CD8-positive, alpha-beta T cell (primary cell): ENCODE measurements at places on chromosomes 7 and 10.

DNA sequence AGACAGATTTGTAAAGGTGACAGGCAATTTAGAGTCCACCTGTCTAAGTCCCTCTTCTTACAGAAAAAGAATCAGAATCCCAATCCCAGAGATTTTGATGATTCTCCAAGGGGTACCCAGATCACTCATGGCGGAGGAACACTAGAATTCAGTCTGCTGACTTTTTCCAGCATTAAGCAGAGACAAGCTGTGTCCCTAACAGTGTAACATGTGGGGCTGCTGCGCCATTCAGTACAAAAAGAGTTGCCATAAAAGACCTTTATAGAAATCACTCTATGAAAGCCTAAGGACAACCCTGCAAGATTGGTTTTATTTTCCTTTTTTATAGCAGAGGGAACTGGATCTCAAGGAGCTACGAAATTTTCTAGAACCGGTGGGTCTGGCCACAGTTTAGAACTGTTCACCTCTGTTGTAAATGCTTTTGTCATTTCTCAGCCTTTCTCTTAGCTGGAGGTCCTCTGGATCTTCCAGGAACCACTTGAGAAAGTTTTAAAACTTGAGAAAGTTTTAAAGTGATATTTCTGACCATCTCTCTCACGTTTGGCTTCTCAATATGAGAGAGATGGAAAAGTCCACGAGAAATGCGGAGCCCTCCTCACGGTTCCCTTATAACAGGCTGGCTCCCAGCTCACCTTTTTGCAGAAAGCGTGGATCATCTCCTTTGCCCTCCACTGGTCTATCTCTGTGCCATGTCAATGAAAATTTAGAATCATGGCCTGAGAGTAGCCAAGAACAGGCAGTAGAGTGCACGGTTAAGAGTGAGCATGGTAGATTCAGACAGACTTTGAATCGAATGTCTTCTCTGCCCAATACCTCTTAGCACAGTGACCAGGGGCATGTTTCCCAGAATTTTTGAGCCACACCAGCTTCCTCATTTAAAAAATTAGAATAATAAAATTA is 826 bp downstream of the GIMAP7 start:
- no peak for DNase-seq

DNA sequence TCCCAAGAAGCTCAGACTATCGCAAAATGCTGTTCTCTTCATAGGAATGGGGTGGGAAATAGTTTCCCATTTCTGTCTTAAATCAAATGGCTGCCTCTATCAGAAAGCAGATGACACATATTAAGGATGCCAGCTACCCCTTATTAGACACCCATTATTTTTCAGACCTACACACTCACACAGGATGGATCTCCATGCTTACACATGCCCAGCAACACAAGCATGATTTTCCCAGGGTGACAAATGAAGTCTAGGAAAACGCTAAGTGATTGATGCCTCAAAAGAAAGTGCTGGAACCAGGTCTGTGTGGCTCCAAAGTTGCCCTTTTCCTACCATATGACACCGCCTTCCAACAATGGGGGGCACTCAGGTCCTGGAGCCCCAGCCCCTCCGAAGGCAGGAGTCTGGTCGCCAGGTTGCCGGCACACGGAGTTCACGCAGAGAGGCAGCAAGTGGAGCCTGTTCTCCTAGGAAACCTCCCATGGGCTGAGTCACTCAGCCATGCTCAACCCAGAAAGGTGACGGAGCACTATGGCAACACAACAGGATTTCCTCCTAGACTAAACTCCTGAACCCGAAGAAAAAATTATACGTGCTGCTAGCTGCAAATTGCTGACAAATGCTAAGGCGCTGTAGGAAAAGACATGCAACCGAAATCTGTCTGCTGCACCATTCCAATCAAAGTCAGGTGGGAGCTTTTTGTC is 19.8 kb downstream of the VOPP1 start:
- DNase-seq: no peak

DNA sequence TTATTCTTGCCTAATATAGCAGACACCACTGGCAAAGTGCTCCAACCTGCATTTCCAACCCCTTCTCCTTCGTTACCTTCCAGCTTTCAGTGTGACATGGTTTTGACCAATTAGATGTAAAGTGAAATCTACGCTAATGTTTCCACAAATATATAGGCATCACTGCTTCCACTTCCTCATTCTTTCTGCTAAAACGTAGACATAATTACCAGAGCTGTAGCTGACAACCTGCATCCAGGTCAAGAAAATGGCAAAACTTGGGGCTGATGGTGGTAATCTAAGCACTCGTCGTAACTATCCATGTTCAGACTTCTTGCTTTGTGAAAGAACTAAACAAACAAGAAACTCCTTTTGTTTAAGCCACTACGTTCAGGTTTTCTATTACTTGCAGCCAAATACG is 41.8 kb upstream of the COL1A2 start:
- no peak for DNase-seq

- DNase-seq: no peak
Measured at GRCh38 chr10:89591111-89591795, 53.8 kb downstream of the PANK1 start.

- no peak for DNase-seq
Measured at GRCh38 chr7:46628389-46628788, 707.3 kb upstream of the IGFBP3 start.

DNA sequence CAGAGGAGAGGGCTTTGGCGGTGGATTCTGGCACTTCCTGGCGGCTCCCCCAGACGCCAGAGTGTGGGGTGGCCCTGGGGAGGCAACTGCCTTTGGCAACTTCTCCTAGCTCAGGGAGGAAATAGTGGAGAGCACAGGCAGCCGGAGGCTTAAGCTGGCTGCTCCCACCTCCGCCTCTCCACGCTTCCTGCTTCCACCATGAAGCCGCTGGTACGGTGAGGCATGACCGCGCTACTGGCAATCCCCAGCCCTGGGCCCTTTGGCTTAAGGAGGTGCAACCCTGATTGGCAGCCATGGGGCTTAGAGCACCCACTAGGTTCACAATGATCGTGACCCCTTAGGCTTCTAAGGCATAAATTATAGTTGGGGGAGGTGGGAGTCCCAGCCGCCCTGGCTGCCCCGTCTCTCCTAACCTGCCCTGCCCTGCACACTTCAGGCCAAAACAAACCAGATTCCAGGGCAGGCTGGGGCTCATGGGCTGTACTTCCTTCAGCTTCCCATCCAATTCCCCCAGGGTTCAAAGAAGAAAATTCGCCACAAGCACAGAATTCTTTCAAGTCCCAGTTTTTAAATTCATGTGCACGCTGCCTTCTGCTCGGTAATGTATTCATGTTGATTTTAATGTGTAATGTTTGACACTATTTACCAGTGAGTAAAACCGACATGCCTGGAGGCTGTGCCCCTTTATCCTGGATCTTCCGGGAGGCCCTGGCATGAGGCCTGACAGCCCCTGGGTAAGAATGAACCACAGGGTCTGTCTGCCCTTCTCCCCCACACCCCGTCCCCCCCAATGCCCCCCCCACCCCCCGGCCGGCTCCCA is 90.7 kb upstream of the LRRC4 start:
- no peak for DNase-seq

- DNase-seq: peak; percentile 80
Measured at GRCh38 chr10:22491931-22492615, 146.8 kb downstream of the SPAG6 start.

- no peak for DNase-seq
Measured at GRCh38 chr10:110432814-110433565, 64.7 kb upstream of the DUSP5 start.

DNA sequence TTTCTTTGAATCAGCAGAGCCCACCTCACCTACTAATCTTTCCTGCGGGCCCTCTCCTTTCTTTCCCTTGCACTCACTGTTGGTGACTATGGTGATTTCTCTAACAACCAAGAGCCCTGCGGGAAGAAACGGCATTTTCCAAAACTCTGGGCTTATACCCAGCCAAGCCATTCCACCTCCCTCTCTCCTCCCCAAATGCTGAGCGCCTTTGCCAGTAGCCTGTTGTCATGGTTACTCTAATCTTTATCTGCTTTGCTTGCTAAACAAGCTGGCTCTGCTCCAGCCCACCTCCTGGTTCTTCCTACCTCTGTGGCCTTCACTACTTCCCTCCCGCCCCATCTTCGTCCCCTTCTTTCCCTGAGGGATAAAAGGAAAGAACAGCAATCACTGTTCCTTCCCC is 86.7 kb downstream of the DGKI start:
- no peak for DNase-seq

DNA sequence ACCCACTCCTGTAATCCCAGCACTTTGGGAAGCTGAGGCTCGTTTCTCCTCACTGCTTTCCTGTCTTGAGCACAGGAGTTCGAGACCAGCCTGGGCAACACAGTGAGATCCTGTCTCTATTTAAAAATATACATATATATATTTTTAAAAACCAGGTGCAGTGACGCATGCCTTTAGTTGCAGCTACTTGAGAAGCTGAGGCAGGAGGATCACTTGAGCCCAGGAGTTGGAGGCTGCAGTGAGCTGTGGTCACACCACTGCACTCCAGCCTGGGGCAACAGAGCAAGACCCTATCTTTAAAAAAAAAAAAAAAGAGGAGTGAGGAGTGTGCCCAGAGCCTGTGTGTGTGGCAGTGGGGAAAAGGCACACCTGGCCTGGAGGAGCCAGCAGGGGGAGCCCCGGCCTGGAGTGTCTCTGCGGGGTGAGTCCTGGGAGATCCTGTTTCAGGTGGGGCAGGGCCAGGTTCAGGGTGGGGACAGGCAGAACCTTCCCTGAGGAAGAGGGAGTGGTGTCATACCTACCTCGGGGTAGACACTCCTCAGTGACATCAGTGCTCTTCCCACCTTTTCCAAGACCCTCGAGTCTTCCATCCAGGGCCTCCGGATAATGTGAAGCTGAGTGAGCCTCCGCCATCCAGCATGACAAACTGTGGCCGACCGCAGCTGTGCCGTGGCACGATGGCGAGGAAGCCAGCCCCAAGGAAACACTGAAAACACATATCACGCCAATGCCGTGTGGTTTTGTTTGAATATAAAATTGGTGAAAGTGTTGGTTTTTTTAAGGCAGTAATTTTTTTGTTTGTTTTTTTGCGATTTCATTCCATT is 9.0 kb upstream of the ARPC1B start:
- peak; percentile 75 for DNase-seq

GRCh38 chr10:70571636-70572439 is 30.7 kb downstream of the PRF1 start:
- no peak for DNase-seq

DNA sequence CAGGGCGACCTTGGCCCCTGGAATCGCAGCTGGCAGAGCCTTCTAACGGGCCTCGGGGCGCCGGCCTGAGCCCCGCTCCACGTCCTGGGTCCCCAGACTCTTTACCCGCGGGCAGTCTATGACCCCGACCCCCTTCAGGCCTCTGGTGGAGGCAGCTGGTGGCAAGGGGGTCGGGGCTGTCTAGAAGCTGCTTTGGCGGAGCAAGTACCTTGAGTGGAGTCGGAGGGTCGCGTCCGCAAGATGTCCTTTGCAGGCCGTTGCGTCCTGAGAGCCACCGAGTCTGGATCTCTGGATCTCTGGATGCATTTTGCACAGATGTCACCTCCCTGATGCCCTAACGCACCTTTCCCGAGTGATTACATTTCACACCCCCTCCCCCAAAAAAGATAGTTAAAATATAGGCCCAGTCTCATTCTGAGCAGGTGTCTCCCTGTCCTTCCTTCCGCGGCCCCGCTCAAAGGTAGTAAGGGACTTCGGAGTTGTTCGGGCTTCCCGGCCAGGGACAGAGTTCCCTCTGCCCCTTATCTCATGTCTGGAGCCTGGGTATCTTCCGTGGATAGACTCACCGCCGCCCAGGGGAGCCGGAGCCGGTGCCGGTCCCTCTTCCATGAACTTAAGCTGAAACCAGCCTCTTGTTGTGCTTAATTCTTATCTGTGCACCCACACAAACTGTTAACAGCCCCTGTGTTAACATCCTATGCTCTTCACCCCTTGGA is 457 bp downstream of the ACADSB start:
- peak; percentile 29 for DNase-seq

GRCh38 chr7:46908770-46909169 is 673.1 kb downstream of the TNS3 start:
- DNase-seq: no peak

- DNase-seq: no peak
Measured at GRCh38 chr10:132292287-132293200, 15.2 kb downstream of the STK32C start.

DNA sequence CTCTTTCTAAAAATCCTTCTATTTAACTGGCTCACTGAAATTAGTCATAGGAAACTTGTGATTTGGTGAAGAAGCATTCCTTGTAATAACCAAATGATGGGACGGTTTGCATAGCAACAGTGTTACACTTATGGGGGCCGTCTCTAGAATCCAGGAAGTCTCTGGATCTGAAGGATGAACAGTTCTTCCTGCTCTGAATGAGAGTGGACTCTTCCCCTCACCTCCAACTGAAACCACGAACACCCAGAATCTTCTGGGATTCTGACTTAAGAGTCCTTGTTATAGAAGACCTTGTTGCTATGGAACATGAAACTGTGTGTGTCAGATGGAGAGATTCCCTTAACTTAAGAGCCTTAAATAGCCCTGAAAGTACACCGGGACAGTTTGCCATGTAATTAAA is 23.2 kb downstream of the NOLC1 start:
- no peak for DNase-seq

GRCh38 chr10:132256866-132257265 is 50.9 kb downstream of the STK32C start:
- DNase-seq: no peak

- DNase-seq: peak; percentile 4
Measured at GRCh38 chr7:127900732-127901685, 130.2 kb downstream of the LRRC4 start.

DNA sequence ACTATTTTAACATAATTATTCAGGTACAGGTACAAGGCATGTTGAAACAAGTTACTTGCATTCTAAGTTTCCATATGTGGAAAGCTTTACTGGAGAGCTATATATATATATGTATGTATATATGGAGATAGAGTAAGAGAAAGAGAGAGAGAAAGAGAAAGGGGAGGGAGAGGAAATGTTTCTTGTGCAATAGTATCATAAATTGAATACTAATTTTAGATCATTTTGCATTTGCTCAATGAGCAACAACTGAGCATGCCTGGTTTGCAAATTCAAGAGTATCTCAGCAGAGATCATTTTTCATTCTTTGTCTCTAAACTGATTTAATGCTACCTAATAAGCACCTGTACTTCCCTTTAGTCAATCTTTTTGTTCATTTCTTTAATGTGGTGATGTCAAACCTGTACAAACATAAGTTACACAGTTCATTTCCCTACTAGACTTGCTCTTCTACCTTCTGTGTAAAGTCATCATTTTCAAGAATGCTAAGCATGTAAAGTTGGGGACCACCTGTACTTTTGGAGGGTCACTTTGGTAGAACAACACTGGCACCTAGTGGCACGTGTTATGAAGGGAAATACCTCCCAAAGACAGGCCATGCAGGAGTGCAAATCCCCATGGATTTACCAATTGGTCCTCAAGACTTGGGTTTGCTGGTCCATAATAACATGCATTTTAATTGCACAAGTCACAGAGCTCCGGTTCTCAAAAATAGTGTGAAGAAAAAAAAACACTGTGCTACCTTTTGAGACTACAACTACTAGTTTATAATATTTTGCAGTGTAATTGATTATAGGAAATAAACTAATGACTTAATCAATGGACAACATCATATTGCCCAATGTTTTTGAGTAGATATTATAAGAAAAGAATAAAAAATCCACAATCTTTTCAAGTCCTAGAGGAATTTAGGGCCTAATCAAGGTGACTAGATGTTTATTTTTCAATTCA is 431.2 kb upstream of the IGFBP3 start:
- peak; percentile 51 for DNase-seq
